ENCODE measurements at places on chromosomes 16 and 17. TPM values are rescaled to one million over a fixed set of nuclear protein-coding genes. Genes with fewer than 3 reads are reported as not detected.

DNA sequence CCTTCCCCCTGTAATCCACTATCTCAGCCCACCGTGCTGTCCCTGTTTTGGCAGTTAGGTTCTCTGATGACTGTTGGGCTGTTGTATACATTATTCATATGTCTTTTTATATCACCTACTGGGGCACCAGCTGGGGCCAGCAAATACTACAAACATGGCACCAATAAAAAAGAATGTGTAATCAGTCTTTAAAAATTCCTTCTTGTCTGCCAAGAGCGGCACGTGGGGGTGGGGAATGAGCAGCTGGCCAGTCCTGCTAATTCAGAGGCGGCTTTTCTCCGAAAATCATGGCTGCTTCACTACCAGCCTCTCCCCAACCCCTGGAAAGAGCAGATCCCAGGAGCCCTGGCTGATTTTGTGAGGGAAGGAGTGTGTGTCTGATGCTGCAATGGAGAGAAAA lies 77.7 kb upstream of the EEF2KMT start:
- H3K27me3 ChIP-seq, result no peaks in the 10 kb centered on the region
- DNase-seq, result peak; percentile 83
- peaks cover 3% of the 10 kb centered on the region for H3K4me1 ChIP-seq
- no peak overlapping the region for H3K27ac ChIP-seq
- H3K4me3 ChIP-seq, result no peak overlapping the region

GRCh38 chr17:67052720-67053437 lies 8.5 kb downstream of the CACNG1 start:
- no peak for DNase-seq
- H3K4me3 ChIP-seq, result no peak overlapping the region
- H3K4me1 ChIP-seq, result peaks cover 9% of the 10 kb centered on the region
- H3K36me3 ChIP-seq, result no peaks in the 10 kb centered on the region

The IGSF6 gene
- 6.8 TPM for polyA plus RNA-seq

The USP43 gene
- polyA plus RNA-seq, result 6.5 TPM

DNA sequence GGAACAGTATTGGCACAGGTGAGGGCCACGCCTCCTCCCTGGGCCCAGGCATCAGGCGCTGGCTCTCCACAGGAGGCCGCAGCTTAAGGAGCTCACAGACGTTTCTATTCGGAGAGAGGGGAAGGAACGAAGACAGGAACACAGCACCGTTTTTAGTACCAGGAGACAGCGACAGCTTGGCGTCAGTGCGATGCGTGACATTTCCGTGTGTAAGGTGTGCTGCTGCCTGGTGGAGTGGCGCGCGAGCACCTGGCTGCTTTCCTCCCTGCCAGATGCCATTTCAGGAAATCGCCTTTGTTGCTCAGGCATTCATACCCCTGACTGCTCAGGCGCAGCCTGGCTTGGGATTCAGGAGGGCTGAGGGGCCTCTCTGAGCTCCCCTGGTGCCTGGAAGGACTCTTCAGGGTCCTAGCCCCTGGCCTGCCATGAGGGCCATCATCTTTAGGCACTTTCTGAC lies 367.5 kb downstream of the CPPED1 start:
- H3K36me3 ChIP-seq, result peaks cover 3% of the 10 kb centered on the region
- H3K4me1 ChIP-seq, result peaks cover 16% of the 10 kb centered on the region

DNA sequence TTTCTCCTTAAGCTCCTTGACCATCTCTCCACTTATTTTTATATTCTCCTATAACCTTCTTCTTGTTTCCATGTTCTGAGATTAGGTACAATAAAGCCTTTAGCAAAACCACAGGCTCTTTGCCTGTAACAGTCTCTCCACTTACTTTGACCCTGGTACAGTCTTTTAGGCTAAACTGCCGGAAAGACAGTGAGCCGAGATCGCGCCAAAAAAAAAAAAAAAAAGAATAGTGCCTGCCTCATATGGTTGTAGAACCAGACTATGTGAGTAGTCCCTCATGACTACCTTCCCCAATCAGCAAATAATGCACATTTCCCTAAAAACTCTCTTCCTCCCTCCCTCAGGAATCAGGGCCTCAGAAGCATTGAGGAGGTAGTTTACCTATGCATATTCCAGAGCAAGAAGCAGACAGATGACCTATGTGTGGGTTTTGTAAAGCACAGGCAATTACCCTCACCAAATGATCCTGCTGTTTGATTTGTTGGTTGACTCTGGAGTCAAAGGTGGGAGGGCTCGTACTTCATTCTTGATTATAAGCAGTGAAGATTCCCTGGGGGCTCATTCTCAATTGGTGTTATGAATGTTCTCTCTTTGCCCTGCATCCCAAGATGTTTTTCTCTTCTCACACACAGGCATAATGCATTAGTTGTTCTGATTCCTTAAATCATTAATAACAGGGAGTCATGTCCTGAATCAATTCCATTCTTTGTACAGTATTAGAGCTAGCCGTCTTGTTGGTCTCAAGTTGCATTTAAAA lies 8.9 kb upstream of the NME1 start:
- no peak for DNase-seq
- no peaks in the 10 kb centered on the region for H3K4me1 ChIP-seq
- H3K27ac ChIP-seq, result no peak overlapping the region
- H3K4me3 ChIP-seq, result no peak overlapping the region
- H3K27me3 ChIP-seq, result no peaks in the 10 kb centered on the region

DNA sequence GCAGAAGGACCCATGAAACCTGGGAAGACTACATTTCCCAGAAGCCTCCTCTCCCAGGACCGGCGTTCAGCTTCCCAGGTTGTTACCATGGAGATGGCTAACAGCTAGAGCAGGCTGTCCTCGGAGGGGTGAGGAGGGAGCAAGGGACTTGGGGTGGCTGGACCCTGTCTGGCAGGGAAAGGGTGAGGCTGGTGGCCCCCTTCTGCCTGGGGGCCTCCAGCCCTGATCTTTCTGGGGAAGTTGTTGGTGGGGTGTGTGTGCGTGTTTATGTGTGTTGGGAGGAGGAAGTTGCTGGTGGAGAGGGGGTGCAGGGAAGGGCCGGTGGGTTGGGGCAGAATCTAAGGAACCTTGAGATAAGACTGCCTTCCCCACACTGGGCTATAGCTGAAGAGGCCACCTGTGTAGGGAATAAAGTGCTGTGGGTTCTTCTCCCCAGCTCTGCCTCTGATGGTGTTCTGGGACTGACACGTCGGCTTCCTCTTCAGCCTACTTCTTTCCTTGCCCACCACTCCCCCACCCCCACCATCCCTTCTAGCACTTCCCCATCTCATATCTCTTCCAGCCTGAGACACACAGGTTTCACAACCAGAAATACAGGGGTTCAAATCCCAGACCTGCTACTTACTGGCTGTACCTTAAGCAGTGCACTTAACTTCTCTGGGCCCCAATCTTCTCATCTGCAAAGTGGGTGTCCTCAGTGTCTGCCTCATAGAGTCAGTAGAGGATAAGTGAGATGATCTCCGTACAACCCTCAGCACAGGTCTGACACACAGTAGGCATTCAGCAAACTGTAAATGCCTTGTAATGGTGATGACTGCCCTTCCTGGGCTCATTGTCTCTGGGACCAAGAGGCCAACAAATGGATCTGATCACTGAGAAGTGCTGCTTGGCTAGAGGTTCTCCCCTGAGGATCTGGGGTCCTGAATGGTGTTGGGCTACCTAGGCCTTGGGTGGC lies at the start of gene DRC7:
Gene DRC7, plus strand, starts transcription at position 82 of the 955 bp plus-strand sequence. CDS start 3,144 bp downstream, outside the sequence.
- no peak within 1 kb of the TSS for H3K27ac ChIP-seq
- H3K4me3 ChIP-seq, result peak within 1 kb of the TSS; percentile 42
- DNase-seq, result peak; percentile 68
- no peaks in the 10 kb centered on the region for H3K27me3 ChIP-seq

The HBA2 gene
- 1,875 TPM for polyA plus RNA-seq

The RNF222 gene
- polyA plus RNA-seq, result not detected

DNA sequence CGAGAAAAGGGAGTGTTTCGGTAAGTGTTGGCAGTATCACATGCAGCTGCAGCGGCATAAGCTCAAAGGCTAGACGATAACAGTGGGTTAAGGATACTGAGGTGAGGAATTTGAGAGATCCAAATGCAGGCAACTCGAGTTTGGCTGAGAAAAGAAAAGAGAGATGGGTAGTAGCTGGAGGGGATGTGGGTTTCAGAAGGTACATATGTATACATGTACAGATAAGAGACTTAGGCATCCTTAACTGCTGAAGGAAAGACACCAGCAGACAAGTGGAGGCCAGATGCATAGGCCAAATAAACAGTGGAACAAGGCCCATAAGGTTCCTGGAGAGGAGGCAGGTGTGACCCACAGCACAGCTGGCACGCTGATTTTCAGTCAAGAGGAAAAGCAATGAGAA lies 86.6 kb upstream of the NETO2 start:
- H3K27me3 ChIP-seq, result no peaks in the 10 kb centered on the region
- no peak overlapping the region for H3K4me3 ChIP-seq
- no peak for DNase-seq
- no peaks in the 10 kb centered on the region for H3K4me1 ChIP-seq
- H3K27ac ChIP-seq, result no peak overlapping the region

DNA sequence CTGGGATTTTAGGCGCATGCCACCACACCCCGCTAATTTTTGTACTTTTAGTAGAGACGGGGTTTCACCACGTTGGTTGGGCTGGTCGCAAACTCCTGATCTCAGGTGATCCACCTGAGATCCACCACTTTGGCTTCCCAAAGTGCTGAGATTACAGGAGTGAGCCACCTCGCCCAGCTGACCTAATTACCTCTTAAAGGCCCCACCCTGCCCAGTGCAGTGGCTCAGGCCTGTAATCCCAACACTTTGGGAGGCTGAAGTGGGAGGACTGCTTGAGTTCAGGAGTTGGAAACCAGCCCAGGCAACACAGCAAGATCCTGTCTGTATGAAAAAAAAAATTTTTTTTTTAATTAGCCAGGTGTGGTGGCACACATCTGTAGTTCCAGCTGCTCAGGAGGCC lies 2.9 kb upstream of the COASY start:
- H3K27me3 ChIP-seq, result no peaks in the 10 kb centered on the region
- H3K4me3 ChIP-seq, result no peak overlapping the region
- DNase-seq, result no peak
- H3K4me1 ChIP-seq, result peaks cover 45% of the 10 kb centered on the region

DNA sequence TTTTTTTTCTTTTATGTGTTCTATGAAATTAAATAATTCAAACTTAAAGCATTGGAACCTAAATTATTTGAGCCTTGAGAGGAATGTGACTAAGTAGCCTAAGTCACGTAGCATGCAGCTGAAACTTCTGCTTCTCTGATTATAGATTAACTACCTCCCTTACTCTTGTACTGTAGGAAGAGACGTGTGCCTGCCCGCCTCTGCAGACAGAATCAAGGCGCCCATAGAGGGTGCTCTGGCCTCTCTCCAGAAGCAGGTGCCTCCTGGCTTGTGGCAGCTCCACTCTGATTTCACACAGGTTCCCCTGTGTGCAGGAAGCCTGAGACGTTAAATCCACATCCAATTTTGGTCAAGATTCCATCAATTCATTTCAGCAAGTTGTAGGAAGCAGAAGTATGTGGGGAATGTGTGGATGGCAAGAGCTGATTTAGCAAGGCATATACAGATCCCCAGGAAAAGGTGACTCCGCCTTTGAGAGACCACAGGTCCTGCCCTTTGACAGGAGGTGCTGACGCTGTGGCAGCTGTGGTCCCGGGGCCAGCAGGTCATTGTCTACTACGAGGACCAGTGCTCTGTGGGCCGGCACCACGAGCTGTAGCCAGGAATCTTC lies 1418.8 kb downstream of the CDH11 start:
- no peak overlapping the region for H3K27ac ChIP-seq
- H3K4me3 ChIP-seq, result no peak overlapping the region
- DNase-seq, result no peak
- no peaks in the 10 kb centered on the region for H3K27me3 ChIP-seq
- no peaks in the 10 kb centered on the region for H3K4me1 ChIP-seq

DNA sequence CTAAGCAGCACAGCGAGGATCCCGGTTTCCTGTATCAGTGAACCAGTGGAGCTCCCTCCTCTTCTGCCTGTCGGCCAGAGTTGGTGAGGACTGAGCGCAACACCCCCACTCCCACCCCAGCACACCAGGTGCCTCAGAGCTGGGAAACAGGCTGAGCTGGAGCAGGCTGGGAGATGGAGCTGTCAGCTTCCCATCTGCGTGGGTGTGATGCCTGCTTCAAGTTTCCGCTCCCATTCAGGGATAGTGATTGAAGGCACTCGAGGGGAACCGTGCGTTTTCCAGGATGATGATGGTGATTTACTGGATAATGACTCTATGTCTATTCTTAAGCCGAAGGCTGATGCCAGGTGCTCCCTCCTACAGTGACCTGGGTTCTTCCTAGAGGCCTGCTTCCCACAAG lies 144.5 kb downstream of the TMEM132E start:
- H3K27ac ChIP-seq, result no peak overlapping the region
- H3K4me3 ChIP-seq, result no peak overlapping the region
- no peak for DNase-seq
- no peaks in the 10 kb centered on the region for H3K36me3 ChIP-seq
- peaks cover 3% of the 10 kb centered on the region for H3K27me3 ChIP-seq

The PRR29 gene
- 17.7 TPM for polyA plus RNA-seq

The EME2 gene
- polyA plus RNA-seq, result 20.7 TPM

Measured in spinal cord (tissue), 10 donors.